Fibroblast of lung (primary cell): ENCODE measurements at places on chromosomes 2 and 18.

DNA sequence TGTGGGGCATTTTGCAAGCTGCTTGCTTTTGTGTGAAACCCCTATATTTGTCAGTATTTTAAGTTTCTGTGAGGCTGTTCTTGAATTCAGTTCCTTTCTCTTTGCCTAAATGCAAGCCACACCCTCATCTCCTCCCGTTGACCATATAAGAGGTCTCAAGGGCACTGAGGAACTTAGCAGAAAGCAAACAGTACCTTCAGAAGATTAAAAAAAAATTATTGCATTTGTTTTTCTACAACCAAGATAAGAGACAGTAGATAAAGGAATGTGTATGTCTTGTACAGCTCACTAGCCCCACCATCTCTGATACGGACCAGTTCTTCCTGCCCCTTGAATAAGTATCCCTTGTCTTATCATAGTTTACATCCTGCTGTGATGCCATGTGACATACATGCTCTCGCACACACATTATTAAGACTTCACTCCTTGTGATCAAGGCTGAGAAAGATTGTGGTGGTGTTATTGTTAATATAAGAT lies 64.2 kb downstream of the NPAS2 start:
- no peak for DNase-seq

- DNase-seq = peak; percentile 50
Measured at GRCh38 chr2:192194265-192194865, 368 bp downstream of the TMEFF2 start.

GRCh38 chr18:3283908-3284307 lies 22.0 kb downstream of the MYL12B start:
- DNase-seq = no peak

- no peak for DNase-seq
Measured at GRCh38 chr18:78619854-78620253, 359.8 kb upstream of the SALL3 start.

GRCh38 chr2:65881592-65881991 lies 449.2 kb upstream of the SPRED2 start:
- DNase-seq = no peak

DNA sequence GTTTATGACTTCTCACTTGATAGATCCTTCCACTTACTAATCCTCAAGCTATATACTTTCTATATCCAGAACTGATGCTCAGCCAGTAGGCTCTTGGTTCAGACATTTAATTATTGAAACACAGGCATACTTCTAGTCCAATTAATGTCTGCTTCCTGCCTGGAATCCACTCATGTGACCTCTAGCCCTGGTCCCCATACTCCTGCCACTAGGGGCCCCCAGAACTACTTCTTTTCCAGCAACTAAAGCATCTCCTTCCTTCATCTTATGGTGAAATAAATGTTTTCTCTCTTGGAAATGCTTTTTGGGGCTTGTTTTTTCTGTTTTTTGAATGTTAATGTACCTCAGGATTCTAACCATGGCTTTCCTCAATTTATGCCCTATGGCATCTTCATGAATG lies 527.6 kb downstream of the SATB2 start:
- no peak for DNase-seq

- DNase-seq = peak; percentile 6
Measured at GRCh38 chr2:50606860-50607259, 425.1 kb downstream of the NRXN1 start.

DNA sequence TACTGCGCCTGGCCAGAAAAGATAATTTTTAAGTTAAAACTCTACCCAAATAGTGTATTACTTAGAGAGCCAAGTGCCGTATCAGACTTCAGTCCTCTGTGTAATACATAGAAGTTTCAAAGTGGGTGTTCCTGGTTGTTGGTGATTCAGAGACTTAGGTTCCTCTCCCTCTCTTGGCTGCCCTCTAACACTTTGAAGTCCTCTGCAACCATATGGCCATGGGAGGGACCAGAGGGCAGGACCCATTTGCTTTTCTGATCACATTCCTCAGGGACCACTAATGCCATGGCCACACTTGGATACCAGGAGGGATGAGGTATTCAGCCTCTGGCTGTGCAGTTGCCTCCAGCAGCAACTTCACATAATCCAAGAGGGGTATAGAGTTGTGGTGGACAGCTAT lies 131.5 kb downstream of the CAPN13 start:
- no peak for DNase-seq

- DNase-seq = peak; percentile 42
Measured at GRCh38 chr2:37324786-37325624, at the start of gene PRKD3. Gene PRKD3 (minus strand): TSS chr2:37324833. CDS start chr2:37316524, 8,309 bp downstream.

DNA sequence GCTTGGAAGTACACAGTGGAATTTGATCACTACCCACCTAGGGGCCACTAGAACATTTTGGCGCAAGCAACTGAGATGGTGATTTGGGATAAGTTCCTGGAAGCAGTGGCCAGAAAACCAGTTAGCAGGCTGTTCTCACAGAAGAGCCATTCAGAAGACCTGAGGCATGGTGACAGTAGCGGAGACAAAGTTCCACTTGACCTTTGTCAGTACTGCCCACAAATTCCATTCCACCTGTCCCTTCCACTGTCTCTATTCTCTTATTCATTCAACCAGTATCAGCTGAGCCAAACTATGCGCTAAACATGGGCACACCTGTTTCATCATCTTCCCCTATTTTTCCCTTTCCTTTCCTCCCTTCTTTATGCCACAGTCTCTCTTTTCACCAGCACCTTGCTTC lies 59.2 kb upstream of the PPP1CB start:
- no peak for DNase-seq

DNA sequence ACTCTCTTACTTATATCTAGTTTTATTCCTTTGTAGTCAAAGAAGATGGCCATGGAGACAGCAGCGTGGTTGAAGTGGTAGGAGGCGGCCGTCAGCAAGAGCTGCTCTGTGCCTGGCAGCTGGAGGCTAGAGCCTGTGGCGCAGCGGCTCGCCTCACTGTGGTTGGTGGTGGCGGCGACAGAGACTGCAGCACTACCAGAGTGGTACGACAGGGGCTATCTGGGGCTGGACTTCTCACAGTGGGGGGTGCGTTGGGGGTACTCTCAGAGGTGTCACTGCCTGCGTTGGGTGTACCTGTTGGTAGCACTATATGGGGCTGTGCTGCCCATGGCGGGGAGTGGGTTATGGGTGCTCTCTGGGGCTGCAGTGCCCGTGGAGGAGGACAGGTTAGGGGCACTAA lies 8.5 kb upstream of the ANKRD62 start:
- no peak for DNase-seq

GRCh38 chr18:42038936-42039335 lies 83.9 kb downstream of the PIK3C3 start:
- peak; percentile 59 for DNase-seq

- no peak for DNase-seq
Measured at GRCh38 chr2:24725956-24726355, 67.2 kb downstream of the PTRHD1 start.

GRCh38 chr18:58336605-58337004 lies 292.3 kb downstream of the ALPK2 start:
- DNase-seq = peak; percentile 68

GRCh38 chr2:101706819-101707177 lies 9.3 kb downstream of the MAP4K4 start:
- DNase-seq = no peak

- DNase-seq = peak; percentile 80
Measured at GRCh38 chr2:120552800-120553481, 182.7 kb upstream of the GLI2 start.

DNA sequence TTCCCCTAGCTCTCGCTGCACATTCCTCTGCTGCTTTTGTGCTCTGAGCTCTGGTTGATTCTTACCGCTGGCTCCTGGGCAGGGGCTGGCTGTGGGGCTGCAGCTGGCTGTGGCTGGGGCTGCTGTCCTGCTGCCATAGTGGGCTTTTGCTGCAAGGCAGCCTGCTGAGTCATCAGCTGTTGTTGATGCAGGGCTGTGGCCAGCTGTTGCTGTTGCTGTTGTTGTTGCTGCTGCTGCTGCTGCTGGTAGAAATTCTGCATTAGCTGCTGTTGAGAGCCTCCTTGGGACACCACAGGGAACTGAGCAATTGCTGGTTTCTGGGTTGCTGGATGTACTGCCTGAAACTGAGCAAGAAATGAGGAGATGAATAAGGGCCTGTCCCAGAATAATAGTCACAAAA lies 77.2 kb upstream of the NFU1 start:
- peak; percentile 89 for DNase-seq

DNA sequence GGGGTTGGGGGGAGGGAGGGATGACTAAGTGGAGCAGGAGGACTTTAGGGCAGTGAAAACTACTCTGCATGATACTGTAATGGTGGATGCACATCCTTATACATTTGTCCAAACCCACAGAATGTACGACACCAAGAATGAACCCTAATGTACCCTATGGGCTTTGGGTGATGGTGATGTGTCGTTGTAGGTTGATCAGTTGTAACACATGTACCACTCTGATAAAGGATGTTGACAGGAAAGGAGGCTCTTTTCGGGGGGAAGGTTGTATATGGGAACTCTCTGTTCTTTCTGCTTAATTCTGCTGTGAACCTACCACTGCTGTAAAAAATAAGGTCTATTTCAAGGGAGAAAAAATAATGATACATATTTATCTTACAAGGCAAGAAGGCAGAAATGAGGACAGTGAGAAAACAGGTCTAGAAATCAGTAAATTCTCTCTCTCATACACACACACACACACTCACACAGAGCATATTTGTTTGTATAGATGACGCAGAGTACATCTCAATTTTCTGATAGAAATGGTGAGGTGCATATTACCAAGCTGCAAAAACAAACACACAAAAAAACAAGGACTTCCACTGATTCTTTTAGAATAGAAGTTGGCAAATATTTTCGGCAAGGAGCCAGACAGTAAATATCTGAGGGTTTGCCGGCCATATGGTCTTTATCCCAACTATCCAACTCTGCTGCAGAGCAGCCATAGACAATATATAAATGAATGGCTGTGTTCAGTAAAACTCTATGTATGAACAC lies 20.2 kb downstream of the FAM124B start:
- peak; percentile 55 for DNase-seq

DNA sequence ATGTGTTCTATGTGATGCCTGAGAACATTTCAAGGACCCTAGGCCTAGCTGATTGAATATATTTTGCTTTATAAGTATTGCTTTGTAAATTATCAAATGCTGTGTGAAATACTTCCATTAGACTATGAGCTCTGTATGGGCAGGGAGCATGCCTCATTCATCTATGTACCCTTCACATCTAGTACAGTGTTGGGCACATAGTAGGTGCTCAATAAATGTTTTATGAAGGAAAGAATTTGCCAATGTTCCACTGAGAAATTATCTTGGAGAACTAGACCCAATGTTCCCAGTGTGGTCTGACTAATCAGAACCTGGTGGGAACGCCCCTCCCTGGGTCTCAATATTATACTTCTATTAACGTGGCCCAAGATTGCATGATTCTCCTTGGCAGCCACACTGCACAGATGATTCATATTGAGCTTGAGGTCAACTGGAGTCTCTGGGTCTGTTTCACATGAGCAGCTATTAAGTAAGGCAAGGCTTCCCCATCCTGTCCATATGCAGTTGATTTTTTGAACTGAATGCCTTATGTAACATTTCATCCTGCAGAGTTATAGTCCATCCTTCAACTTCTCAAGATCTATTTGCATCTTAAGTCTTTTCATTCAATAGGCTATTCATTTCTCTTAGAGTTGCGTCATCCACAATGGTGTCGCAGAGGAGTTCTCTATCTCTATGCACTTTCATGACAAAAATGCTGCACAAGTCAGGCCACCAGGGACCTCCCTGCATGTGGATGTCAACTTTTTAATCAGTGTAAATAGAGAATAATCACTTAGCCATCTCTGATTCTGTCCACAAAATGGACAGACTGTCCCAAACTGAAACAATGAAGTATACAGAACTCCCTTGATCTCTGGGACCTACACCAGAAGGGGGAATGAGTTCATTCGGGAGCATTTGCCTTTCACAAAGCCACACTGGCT lies 257.6 kb downstream of the CYP26B1 start:
- DNase-seq = peak; percentile 88

- DNase-seq = no peak
Measured at GRCh38 chr2:64223055-64223454, 78.8 kb upstream of the PELI1 start.

DNA sequence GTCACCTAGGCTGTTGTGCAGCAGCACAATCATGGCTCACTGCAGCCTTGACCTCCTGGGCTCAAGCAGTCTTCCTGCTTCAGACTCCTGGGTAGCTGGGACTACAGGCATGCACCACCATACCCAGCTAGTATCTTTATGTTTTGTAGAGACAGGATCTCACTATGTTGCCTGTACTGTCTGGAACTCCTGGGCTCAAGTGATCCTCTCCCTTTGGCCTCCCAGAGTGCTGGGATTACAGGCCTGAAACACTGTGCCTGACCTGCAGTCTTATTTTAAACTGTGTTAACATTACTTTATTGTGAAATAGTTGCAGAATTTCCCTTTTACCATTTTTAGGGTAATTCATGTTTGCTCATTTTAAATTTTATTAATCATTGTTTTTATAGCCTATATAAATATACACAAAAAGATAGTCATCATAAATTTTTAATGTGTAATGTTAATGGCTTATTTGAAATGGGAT lies 24.6 kb downstream of the EML4 start:
- DNase-seq = peak; percentile 51

DNA sequence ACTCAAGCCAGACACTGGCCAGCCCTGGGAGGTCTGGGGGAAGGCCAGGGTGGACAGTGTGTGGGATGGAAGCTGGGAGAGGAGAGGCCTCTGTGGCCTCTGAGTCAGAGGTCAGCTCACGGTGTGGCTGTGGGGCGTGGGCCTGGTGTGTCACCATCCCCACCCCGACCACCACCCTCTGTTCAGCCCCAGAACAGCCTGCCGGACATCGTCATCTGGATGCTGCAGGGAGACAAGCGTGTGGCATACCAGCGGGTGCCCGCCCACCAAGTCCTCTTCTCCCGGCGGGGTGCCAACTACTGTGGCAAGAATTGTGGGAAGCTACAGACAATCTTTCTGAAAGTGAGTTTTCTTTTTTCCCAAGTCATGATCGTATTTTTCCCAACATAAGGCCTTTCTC lies 110.5 kb downstream of the DYSF start:
- DNase-seq = no peak

- DNase-seq = no peak
Measured at GRCh38 chr2:54468673-54469072, 12.5 kb downstream of the SPTBN1 start.

GRCh38 chr2:176174382-176174823 lies 14.1 kb upstream of the HOXD1 start:
- no peak for DNase-seq

GRCh38 chr18:24831871-24832665 lies 371.6 kb downstream of the HRH4 start:
- no peak for DNase-seq

DNA sequence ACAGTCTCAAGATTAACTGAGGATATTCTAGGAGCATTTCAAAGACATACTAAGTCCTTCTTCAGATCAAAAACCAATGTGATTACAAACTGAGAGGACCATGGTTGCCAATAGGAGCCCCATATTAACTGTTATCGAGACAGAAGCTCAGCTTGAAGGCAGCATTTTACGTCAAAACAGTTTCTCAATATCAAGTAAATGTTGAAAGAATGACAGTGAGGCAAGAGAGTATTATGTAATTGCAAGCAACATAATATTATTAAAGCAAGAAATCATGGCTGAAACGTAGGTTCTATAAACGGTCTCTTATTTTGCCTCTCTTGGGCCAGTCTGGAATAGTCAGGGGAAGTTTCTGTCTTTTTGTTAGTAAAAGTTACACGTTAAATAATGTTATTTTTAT lies 22.9 kb downstream of the RIT2 start:
- no peak for DNase-seq
